ENCODE measurements at places on chromosomes 2 and 18. TPM values are rescaled to one million over a fixed set of nuclear protein-coding genes. Genes with fewer than 3 reads are reported as not detected.

DNA sequence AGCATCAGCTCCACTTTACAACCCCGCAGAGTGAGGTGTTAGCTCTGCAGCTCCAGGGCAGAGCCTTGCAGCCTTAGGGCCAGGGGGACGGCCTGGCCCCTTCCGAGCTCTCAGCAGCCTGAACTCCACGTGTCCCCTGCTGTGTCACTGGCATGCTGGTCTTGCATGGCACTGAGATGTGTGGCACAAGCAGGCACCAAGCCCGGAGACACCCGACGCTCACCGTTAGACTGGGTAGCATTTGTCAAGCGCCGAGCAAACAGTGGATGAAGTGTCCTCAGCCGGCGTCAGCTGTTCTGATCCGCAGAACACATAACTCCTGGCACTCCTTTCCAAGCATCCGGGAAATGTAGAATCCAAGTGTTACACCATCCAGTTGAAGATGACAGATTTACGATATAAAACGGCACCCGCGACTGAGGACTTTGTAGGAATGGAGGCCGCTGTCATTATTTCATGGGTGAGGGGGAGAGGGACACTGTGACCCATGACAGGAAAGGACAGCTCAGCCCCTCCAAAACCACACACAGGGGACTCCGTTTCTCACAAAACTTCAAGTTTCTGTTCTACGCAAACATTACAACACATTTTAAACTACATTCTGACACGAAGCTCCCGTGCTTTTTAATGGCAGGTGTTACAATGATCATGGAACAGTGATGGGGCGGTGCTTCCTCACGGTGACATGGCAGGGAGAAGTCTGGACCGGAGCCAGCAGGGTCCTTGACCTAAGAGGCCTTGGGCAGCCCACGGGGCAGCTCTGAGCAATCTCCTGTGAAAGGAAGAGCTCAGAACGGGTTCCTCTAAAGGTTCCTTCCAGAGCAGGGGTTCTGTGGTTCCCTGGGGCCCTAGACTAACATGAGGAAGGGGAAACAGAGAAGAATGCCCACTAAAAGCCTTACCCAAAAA is 89.4 kb downstream of the HDAC4 start:
- no peaks in the 10 kb centered on the region for H3K36me3 ChIP-seq
- H3K4me3 ChIP-seq, result no peak overlapping the region
- peak; percentile 55 for DNase-seq
- H3K27me3 ChIP-seq, result no peaks in the 10 kb centered on the region

GRCh38 chr2:11533278-11534070 is at the start of gene GREB1:
TSS of gene GREB1 (plus strand) at chr2:11534045. CDS start at chr2:11556615, 22,570 bp downstream.
- no peaks in the 10 kb centered on the region for H3K4me1 ChIP-seq
- H3K4me3 ChIP-seq, result no peak within 1 kb of the TSS
- no peaks in the 10 kb centered on the region for H3K27me3 ChIP-seq

Gene GREB1
- total RNA-seq, result 20.3 TPM

DNA sequence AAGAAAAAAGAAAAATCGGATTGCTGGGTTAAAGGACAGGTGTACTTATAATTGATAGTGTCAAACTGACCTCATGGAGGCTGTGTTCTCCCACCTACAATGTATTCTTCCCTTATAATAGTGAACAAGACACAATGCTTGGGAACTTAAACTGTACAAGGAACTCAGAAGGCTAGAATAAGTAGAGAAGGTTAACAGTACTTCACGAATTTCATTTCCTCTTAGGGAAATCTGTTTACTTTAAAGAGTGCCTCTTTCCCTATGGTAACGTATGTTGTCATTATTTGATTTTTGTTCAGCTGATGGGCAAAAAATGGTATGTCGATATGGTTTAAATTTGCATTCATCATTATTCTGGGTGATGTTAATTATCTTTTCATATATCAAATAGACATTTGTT is 9.2 kb upstream of the HK2 start:
- H3K27me3 ChIP-seq, result no peaks in the 10 kb centered on the region
- H3K36me3 ChIP-seq, result no peaks in the 10 kb centered on the region
- no peak overlapping the region for H3K4me3 ChIP-seq
- no peak overlapping the region for H3K27ac ChIP-seq
- H3K4me1 ChIP-seq, result no peaks in the 10 kb centered on the region

- no peak for DNase-seq
- no peaks in the 10 kb centered on the region for H3K4me1 ChIP-seq
These were observed 253.4 kb downstream of the TMX3 start for GRCh38 chr18:68461481-68462018.

Gene LAMA3
- total RNA-seq, result 55.3 TPM

DNA sequence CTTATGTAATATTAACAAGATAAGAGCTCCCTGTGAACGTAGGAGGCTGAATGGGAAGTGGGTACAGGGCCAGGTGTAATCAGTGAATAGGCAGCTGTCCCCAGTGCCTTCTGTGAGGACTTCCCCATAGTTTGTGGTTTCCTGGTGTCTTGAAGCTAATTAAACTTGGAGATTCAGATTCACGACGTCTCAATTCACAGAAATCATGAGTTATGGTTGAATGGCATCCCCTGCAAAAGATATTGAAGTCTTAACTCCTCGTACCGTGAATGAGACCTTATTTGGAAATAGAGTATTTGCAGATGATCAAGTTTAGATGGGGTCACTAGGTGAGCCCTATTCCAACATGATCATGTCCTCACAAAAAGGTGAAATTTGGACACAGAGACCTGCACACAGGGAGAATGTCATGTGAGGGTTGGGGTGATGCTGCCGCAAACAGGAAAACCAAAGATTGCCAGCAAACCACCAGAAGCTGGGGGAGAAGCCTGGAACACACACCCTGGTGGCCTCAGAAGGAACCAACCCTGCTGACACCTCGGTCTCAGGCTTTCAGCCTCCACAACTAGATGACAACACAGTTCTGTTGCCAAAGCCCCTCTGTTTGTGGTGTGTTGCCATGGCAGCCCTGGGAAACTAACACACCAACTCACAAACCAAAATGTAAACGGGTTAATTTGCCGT is 13.2 kb downstream of the ARL4C start:
- H3K27ac ChIP-seq, result no peak overlapping the region
- H3K36me3 ChIP-seq, result no peaks in the 10 kb centered on the region
- H3K4me3 ChIP-seq, result no peak overlapping the region
- H3K27me3 ChIP-seq, result no peaks in the 10 kb centered on the region
- H3K4me1 ChIP-seq, result no peaks in the 10 kb centered on the region
- no peak for DNase-seq

Gene REG1B
- total RNA-seq, result not detected

- peaks cover 3% of the 10 kb centered on the region for H3K4me1 ChIP-seq
- H3K36me3 ChIP-seq, result no peaks in the 10 kb centered on the region
- peak overlapping the region; percentile 69 for H3K4me3 ChIP-seq
- H3K27ac ChIP-seq, result peak overlapping the region; percentile 98
- no peak for DNase-seq
These were observed 598 bp upstream of the WBP1 start for GRCh38 chr2:74457549-74458131.

Gene SPAG16
- total RNA-seq, result 73.8 TPM

Gene RNMT
- 7.9 TPM for total RNA-seq
